ENCODE measurements at places on chromosomes 3 and 15.

DNA sequence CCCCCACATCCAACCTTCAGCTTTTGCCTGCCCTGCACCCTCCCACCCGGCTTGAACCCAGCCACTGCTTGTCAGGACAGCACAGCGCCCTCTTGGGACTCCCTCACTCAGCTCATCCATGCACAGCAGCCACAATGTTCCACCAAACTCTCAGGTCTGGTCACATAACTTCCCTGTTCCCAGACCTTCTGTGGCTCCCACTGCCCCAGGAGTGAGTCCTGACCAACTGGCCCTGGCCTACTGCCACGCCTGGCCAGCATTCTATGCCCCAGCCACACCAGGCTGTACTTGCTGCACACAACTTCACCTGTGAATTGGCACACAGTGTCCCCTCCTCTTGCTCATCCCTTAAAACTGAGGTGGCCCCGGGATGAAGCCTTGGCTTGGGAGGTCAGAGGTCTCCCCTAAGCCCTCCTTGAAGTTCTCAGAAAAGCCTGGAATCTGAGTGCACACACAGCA lies 21.0 kb downstream of the PLXNB1 start:
- DNase-seq = no peak

- DNase-seq = no peak
Observed at GRCh38 chr15:88652456-88653199, 13.8 kb downstream of the ISG20 start.

DNA sequence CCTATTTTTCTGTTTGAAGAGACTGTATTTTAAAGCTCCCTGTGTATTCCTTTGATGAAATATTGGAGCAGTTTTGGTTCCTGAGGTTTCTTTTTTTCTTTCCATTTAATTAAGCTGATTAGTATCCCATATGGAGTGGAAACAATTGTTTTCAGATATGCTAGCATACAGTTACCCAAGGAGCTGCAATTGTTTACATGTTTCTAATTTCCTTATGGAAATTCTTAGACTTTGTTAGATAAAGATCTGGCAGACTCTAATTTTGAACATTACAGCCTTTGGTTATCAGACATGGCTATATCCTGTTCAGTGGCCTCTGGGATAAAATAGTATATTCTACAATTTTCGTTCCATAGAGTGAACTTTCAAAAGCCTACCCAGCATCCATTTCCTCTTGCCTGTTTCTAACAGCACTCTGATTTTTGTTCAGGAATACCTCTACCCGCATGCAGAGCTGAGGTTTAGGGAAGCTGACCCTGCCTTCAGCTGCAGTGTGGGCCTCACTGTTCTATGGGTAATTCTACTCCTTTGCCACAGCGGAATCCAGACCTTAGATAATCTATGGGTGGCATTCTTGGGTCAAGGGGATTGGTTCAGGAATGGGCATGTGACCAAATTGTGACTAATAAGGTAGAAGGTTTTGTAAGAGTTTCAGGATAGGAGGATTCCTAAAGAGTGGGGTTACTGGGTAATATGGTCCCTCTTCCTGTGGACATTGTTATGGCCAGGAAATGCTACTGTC lies 161.1 kb upstream of the ANKRD28 start:
- no peak for DNase-seq

GRCh38 chr3:62622553-62623174 lies 249.3 kb upstream of the FEZF2 start:
- DNase-seq = no peak

- no peak for DNase-seq
Observed at GRCh38 chr15:96972201-96972600, 641.7 kb downstream of the NR2F2 start.

DNA sequence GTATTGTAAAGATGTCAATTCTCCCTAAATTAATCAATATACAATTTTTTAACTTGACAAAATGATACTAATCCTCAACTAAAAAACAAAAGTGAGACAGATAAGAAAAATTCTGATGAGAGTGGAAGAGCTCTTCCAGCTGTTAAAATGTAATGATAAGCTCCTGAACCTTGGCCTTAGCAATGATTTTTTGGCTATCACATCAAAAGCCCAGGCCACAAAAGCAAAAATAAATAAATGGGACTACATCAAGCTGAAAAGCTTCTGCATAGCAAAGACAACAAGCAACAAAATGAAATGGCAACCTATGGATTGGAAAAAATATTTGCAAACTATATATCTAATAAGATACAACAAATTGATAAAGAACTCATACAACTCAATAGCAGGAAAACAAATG lies 24.0 kb upstream of the SRPRB start:
- no peak for DNase-seq

- no peak for DNase-seq
Observed at GRCh38 chr3:175413926-175414325, 554.8 kb downstream of the NAALADL2 start.

- DNase-seq = no peak
Observed at GRCh38 chr3:125322917-125323316, 52.2 kb downstream of the ZNF148 start.

GRCh38 chr3:127796045-127796830 lies 26.1 kb downstream of the MGLL start:
- no peak for DNase-seq

GRCh38 chr3:137770066-137770834 lies 6.1 kb downstream of the SOX14 start:
- DNase-seq = no peak

GRCh38 chr15:33098094-33099058 lies 96.1 kb downstream of the FMN1 start:
- peak; percentile 37 for DNase-seq

- no peak for DNase-seq
Observed at GRCh38 chr3:175702956-175703355, 843.8 kb downstream of the NAALADL2 start.

DNA sequence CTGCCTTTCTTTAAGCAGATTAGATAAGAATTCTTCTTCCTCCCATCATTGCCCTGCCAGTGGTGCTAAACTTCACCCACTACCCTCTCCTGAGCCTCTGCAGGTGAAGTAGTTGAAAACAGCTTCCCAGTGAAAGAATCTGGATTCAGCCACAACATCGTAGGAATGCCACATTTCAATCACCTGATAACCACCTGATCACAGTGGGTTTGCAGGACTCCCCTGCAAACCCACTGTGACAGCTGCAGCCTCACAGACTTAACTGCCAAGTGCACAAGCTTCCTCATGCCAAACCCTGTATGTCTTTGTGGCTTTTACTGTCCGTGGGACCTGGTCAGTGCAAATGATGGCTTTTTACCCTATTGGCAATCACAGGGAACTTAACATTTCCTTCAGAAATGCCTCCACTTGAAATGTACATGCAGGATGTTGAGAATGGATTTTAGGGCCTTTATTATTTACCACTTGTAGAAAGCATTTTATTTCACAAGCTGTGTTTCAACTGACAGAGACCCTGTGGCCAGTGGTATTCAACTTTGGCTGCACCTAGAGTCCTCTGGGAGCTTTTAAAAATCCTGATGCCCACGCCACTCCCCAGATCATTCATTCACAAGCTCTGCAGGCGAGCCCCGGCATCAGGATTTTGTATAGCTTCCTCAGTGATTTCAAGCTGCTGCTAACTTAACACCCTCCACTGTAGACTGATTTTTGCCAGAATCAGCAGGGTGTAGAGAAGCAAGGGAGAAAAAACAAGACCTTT lies 49.1 kb downstream of the OXNAD1 start:
- DNase-seq = no peak

DNA sequence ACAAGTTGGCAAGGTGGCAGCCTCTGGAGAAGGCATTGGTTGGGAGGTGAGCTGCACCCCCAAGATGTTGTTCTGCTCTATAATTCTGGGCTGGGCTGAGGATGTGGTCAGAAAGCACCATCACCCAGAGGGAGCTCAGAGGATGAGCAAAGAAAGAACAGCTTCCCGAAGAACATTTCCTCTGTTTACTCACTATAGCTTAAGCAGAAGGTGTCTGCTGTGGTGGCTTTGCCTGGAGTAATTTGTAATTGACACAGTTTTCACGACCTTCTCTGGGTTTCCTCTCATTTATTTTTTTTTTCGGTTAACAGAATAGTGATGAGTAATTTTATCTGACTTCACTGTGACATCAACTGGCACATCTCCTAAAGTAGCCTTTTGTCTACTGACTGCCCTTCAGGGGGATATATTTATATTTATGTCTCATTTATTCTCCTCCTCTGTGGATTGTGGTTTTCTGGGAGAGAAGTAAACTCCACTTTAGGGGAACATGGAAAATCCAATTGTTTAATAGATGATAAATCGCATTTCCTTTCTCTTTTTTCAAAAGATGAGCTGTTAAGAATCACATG lies 49.5 kb upstream of the ABHD17C start:
- no peak for DNase-seq

DNA sequence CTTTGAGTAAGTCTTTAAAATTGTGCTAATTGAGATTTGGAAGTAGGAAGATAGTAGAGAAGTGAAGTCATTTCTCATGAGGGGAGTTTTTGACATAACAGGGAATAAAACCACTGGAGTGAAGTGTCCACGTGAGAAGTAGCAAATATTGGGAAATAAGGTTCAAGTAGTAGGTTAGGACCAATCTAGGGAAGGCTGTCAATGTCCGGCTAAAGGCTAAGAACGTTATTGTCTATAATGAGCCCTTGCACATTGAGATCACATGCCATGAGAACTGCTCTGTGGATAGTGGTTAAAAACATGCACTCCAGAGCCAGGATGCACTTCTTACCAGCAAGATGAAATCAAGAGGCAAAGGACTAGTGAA lies 459.9 kb upstream of the TPRG1 start:
- no peak for DNase-seq

DNA sequence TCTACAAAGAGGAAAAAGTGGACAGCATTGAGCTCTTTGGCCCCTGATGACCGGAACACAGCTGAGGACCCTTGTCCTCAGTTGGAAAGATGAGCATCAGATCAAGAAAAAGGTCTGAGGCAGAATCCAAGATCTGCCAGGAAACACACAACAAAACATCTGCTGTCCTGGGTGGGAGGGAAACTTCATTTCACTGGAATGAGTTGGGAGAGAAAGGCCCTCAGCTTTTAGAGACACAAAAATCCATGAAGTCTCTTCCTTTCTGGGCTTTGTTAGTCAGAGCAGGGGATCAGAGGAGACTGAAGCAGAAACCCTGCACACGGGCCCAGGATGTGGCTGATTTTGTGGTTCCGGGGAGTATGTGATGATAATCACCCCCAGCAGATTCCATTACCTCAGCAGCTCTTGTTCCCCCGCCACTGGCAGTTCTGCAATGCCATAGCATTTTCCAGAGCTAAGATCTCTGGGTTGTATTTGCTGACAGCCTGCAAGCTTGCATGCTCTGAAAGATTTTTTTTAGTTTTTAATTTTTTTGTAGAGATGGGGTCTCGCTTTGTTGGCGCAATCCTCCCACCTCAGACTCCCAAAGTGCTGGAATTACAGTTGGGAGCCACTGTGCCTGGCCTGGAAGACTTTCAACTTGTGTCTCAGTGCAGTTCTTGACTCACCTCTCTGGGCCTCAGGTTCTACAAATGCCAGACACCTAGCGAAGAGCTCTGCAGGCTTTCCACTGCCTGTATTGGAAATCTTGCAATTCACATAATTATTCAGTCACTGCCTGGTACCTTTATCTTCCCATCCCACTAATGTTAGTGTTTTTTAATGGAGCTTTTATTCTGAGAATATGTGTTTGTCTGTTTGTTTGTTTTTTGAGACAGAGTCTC lies 5.8 kb upstream of the TATDN2 start:
- no peak for DNase-seq

GRCh38 chr3:181567311-181568075 lies 144.2 kb upstream of the SOX2 start:
- DNase-seq = no peak

DNA sequence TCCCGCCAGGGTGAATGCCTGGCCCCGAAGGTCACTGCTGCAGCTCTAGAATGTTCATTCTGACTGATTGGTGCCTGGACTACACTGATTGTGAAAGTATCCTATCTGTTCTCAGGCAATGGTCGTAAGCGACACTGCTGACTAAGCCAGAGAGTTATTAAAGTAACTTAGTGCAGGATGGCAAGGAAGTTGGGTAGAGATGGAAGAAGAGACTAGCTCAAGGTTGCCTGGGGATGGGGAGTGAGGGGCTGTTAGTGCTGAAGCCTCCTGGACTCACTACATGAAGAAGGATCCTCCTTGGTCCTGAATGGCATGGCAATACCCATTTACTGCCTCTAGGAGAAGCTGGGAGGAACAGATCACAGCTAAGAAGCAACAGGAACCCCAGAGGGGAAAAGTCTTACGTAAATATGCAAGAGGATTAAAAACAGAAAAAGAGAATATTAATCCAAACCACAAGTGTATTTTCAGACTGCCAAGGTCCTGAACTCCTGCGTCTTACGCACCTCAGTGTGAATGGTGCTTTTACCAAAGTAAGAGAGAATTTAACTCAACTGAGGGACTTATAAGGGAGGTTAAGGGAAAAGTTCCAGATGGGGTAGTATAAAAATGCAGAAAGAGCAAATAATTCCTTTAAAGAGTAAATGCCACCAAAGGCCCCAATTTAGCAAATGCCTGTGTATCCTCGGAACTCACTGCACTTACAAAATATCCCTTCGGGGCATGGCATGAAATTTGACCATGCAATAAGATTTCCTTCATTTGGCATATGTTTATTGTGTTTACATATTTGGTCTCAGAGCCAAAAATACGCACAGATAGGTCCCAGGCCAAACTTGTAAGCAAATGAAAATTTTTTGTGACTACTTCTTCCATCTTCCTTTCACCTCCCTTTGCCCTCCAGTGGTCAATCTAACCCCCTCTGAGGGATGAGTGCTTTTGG lies 64.0 kb upstream of the DGKG start:
- no peak for DNase-seq

- no peak for DNase-seq
Observed at GRCh38 chr3:1828519-1828918, 270.1 kb upstream of the CNTN4 start.

- DNase-seq = no peak
Observed at GRCh38 chr3:74351213-74351612, 263.2 kb downstream of the CNTN3 start.

DNA sequence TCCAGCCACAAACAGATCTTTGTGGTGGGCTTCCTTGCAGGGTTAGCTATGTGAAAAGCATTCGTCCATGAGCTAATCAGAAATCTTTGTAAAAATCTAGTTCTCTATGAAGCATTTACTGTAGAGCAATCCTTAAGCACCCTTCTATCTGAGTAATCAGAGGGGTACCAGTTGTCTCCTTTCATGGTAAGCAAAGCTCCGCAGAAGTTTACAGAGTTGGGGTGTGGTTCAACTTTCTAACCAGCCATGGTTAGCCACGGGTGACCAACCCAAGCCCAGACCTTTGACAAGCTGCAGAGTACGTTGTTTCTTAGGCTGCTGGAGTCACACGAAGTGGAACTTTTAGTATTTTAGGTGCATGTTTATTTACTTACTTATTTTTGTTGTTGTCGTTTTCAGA lies 77.4 kb downstream of the FLNB start:
- DNase-seq = no peak

DNA sequence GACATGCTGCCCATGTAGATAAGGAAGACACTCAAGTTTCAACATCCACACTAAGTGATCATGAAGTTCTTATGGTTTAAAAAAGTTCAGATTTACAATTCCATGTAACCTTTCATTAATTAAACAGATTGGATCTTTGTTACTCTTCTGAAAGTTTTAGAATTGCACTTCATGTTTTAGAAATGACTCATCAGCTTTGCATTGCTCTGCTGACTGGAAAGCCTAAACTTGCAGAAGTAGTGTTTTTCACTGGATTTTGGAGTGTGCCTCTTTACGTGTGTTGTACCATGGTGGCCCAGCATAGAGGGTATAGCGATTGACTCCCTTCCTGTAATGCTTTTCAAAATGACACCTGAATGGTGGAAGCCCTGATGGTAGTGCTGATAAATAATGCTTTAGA lies 157.9 kb downstream of the BBX start:
- DNase-seq = no peak

Measured in amniotic stem cell (primary cell).